Immature natural killer cell (primary cell): ENCODE measurements at places on chromosomes 3 and 15.
A peak's percentile ranks its signal among the peaks of the same experiment; 100 is the strongest.

GRCh38 chr3:99903869-99904268 is 86.2 kb downstream of the CMSS1 start:
- no peak for DNase-seq

GRCh38 chr3:151305060-151305774 is 11.4 kb downstream of the GPR87 start:
- DNase-seq = peak; percentile 19

GRCh38 chr3:140128217-140128616 is 193.2 kb downstream of the CLSTN2 start:
- no peak for DNase-seq

DNA sequence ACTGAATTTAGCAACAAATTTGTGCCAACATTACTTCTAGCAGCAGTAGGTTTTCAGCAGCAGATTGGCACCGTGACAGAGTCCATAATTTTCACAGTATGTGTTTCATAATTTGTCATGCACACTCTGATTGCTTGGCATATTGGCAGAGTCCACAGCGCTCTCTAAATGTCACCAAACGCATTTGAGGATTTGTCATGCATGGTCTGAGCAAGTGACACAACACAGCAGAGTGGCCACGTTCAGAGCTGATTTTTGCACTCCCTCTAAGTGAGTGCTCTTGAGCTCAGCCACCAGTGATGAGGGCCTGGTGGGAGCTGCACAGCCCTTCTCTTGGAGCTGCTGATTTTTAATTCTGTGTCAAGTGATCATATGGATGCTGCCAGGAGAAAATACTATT is 1270.8 kb downstream of the ROBO1 start:
- DNase-seq = no peak

DNA sequence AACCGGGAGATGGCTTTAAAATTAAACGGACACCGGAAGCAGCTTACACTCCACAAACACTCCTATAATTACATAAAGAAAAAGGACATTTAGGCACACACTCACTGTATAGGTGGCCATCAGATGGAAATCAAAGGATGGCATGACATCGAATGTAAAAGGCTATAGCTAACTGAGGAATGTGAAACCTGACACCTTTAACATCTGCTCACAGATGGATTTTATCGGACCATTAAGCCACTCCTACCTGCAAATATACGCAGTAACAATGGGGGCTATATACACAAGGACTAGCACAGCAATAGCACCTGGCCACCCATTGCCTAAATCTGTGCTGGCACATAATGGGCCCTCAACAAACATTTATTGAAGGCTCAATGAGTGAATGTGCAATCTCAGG is 14.5 kb upstream of the RBSN start:
- no peak for DNase-seq

- no peak for DNase-seq
Observed at GRCh38 chr15:80012060-80012726, 41.2 kb upstream of the BCL2A1 start.

GRCh38 chr15:40512440-40512839 is 41.7 kb downstream of the CHST14 start:
- no peak for DNase-seq

- DNase-seq = no peak
Observed at GRCh38 chr3:51379746-51380455, 5.2 kb upstream of the MANF start.

DNA sequence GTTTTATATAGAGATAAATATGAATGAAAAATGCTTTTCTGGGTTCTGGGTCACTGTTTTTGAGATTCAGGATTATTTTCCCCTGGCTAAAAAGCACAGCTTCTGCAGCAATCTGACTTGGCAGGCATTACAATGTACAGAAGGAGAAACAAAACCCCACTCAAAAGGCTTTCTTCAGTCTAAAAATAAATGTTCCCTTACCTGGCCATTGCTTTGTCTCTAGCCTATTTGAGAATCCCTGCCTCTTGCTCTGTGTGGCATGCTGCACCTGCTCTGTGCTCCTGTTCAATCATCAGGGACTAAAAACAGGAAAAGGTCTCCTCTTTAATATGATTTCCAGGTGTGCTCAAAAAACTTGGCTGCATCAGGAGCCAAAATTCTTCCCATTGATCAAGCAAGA is 187.4 kb upstream of the STAC start:
- DNase-seq = no peak

DNA sequence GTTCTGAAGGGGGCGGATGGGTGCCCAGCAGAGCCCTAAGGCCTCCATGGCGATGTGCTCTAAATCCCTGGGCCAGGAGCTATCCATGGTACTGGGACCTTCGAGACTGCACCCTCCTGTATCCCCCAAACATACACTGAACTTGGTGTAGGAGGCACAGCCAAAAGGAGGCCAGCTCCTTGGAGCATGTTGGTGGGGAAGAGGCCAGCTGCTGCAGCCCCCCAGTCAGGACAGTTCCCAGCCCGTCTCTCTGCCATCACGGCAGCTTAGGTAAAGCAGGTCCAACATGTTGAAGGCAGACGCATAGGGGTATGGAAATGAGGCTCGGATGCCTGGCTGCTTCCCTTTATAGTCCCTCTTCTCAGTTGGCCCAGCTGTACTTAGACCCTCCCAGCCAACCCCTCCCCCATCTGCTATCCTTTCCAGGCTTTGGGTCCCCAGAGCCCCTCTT is 1.8 kb downstream of the CAMKV start:
- DNase-seq = no peak

GRCh38 chr3:190183121-190183520 is 62.4 kb upstream of the P3H2 start:
- DNase-seq = no peak

- no peak for DNase-seq
Observed at GRCh38 chr15:77042245-77042919, 28.5 kb downstream of the TSPAN3 start.

DNA sequence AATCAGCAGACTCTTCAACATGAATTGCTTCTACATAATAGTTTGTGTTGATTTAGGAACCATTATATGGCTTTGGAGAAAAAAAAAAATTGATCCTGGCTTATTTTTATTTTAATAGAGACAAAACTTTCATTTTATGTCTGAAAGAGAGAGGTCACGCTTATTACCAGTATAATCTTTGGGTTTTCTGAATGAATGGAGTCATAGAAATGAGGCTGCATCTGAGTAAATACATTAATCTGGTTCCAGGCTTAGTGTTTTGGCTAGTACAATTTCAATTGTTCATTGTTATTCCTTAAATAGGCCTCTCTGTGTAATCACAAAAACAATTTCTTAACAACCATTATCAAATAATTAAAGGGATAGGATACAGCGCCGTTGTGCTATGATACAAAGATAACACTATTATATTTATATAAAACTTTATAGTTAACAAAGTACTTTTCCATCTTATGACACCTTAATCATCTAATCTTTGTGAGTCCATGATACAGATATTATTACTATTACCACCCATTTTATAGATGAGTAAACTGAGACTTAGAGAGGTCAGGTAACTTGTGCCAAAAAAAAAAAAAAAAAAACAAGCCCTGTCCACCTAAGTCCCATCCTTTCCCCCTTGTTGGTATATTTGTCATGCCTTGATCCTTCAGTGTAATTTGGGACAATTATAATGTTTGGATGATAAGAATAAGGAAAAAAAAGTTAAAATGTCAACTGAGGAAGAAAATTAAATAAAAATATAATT is 41.8 kb upstream of the GOLM2 start:
- DNase-seq = no peak

DNA sequence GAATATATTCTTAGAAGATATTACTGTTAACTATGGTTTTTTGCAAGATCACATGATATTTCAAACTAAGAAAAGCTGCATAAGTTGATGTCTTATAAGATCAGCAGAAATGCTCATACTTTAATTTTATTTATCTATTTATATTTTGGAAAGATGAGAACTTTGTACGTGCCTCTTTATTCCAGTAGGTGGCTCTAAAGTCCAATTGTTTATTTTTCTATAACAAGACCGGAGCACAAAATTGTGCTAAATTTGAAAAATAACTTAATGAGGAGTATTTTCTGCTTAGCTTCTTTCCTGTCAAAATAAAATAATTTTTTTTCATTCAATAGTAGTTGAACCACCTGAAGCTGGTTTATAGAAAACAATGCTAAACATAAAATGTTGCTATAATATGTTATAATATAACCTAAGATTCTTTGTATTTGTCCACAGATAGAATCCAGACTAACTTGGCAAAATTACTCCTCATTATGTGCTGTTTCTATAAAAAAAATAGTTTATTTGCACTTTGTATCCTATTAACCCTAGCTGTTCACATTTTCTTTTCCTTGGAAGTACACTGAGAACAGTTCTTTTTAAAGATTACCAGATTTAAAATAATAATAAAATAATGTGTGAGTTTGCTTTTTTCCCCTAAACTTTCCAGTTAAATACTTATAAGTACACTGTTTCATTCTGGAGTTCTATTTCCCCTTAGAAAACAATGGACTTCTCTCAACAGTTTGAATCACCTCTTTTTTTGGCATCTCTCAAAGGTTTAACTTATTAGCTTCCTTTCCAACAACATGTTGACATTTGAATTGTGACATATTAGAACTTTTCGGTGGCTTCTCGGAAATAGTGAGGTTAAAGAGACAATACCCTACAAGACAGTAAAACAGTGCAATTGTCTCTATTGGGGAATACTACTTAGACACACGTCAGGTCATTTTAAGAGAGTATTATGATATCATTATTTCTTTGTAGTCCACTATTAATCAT is 530.0 kb downstream of the MECOM start:
- DNase-seq = no peak

DNA sequence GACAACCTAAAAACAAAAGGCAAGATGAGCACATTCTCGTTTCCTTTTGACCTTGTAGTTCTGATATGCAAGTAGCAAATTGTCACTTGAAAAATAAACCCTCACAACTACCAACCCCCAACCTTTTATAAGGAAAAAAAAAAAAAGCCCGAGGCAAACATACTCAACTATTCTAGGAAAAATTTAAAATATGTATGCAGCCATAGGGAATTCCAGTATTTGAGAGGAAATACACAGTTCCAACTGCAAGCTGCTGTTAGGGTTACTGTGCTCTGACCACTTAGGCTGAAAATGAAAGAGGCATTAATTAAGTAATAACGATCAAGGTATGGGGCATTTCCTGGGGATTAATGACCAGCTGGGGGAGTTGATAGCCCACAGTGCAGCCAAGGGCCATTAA is 281.9 kb upstream of the DPH6 start:
- DNase-seq = no peak

DNA sequence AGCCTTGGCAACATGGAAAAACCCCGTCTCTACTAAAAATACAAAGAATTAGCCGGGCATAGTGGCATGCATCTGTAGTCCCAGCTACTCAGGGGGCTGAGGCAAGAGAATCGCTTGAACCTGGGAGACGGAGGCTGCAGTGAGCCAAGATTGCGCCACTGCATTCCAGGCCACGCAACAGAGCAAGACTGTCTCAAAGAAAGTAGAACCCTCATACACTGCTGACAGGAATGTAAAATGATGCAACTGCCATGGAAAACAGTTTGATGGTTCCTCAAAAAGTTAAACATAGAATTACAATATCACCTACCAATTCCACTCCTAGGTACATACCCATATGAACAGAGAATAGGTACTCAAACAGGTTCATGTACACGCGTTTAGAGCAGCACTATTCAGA is 158.9 kb downstream of the TBC1D5 start:
- no peak for DNase-seq

- DNase-seq = no peak
Observed at GRCh38 chr3:168998792-168999191, 664.7 kb downstream of the MECOM start.

GRCh38 chr3:118793176-118793575 is 241.5 kb downstream of the IGSF11 start:
- no peak for DNase-seq
